ENCODE measurements at places on chromosomes 12 and 14.

GRCh38 chr14:32010604-32011125 lies 66.4 kb upstream of the ARHGAP5 start:
- no peak for DNase-seq

- DNase-seq, result no peak
These were observed 294.5 kb downstream of the KSR2 start for GRCh38 chr12:117674313-117674712.

DNA sequence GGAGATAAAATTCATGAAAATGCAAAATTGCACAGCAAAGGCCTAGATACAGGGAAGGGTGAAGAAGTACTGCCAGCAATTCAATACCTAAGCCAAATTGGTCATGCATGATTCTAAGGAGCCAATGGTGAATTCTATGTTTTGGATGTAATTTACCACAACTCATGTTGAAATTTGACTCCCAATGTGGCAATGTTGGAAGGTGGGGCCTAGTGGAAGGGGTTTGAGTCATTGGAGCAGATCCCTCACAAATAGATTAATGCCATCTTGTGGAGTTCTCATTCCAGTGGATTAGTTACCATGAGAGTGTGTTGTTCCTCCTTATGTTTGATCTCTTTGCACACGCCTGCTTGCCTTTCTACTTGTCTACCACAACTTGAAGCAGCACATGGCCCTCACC lies 194.0 kb upstream of the ALG10 start:
- no peak for DNase-seq

GRCh38 chr14:106493962-106494823 lies 967.8 kb downstream of the TMEM121 start:
- DNase-seq, result no peak

DNA sequence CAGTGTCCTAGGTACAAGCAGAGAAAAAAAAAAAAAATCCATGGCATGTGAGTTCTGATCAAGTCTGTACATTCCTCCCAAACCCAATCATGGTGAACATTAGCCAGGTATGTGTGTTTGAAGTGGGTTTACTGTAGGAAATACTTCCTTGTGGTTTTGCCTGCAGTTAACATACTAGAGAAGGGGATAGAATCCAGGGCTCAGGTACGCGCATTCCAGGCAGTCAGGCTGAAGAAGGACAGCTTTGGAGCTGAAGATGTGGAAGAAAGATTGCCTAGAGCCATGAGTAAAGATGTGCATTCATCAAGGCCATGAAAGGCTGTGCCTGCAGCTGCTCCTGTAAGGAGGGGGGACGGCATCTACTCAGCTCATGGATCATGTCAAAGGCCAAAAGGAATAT lies 88.2 kb upstream of the NTF3 start:
- DNase-seq, result no peak

DNA sequence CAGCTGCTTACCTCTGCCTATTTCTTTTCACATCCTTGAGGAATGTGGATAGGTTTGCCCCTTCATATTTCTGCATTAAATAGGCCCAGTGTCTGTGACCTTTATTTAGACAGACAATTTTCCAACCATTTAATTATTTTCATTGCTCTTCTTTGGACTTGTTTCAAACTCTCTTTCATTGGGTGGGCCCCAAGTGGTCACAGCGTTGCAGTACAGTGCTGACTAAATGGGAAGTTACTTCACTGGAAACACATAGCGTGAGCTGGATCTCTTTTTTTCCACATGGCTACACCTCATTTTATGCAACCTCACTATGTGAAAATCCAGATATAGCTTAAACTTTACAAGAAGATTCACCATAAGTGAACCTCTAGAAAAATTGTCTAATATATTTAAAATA lies 438.9 kb downstream of the ADAMTS20 start:
- DNase-seq, result no peak

DNA sequence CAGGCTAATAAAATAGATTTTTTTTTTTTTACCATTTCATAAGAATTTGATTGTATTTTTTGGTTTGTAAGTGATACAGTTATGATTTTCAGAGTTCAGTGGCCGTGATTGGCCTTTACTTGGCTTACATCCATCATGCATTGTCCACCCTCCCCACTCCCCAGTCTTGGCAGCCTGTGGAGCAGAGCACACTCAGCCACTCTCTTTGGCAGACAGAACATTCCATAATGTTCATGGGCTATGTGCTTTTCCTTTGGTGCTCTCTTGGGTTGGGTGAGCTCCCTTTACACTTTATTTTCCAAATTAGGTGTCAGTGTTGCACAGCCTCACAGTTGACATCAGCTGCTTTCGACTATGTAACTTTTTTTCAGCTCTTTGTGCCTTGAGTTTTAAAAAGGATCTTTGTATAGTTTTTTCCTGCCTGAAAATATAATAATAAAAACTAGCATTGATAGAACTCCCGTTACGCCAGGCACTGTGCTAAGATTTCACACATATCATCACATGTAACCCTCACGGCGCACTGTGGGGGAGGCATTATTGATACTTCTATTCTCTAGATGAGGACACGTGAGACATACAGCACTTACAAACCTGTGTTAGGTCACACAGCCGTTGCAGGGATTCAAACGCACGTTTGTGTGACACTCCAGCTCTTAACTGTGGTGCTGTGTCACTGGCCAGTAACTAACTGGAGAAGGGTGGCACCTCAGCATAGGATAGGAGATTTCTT lies 21.5 kb downstream of the SUDS3 start:
- no peak for DNase-seq

Data from vagina (tissue), 2 donors.